ENCODE measurements at places on chromosomes 13 and 19.

DNA sequence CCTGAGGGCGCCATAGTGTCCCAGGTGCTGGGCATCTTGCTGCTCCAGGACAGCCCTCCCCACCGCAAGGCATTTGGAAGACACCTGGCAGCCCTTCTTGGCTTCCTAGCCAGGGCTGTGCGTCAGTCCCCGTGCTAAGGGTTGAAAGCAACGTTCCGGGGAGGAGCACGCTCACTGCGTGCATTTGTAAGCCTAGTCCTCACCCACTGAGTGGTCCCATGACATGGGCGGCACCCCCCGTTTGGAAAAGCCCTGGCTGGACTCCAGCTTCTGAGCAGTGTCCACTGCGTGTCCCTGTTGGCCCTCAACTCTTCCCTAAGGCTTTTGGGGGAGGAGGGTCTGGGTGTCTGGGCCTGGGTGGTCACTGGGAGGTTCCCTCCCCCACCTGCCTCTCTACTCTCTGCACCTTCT is 76.3 kb upstream of the GPR183 start:
- DNase-seq, result no peak

DNA sequence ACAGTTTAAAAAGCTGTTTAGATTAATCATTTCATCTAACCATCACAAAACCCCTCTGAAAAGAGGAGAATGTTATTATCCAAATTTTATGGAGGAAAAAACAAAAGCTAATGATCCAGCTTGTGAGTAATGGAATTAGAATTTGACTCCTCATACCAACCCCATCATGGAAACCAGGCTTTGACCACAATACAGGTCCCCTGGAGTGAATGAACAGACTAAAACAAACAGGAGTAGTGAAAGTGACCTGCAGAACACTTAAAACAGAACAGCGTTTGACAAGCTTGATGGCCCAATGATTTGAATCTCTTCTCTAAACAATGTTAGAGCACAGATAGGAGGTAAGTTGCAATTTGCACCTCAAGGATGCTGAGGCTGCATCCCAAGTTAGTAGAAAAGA is 230.0 kb downstream of the DCT start:
- no peak for DNase-seq

DNA sequence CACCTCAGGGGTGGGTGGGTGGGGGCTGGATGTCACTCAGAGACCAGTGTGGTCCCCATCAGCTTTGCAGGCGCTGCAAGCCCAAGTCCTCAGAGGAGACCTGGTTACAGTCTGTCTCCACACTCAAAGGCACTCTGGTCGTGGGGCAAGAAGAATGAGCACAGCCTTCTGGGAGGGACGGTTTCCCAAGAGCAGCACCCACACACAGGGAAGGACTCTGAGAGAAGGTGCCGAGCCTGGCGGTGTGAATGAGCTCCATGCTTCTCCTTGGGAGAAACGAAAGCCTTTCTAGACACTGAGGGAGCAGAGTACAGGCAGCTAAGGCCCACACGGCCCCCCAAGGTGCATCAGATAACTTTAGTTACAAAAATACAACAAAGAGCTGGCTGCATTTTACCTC is 473.6 kb downstream of the FOXO1 start:
- DNase-seq, result no peak

GRCh38 chr19:47348819-47349795 is at the start of gene DHX34:
TSS of gene DHX34 (plus strand) at chr19:47349315. CDS start at chr19:47353031, 3,716 bp downstream.
- DNase-seq, result peak; percentile 100

DNA sequence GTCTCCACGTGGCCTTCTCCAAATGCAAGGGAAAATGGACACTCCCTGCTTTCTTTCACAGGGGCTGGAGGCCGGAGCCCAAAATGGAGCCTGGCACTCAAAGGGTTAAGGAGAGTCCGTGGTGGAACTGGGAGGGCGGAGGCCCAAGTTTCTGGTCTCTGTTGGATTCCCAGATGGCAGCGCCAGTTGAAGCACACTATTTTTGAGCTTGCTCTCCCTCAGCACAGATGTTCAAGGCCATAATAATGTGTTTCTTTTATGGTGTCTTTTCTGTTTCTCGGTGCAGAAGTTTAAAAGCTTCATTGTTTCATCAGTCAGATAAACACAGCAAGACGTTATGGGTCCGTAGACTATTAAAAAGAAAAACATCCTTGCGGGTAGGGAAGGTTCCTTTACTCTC is 67.6 kb downstream of the TNFRSF19 start:
- no peak for DNase-seq

- DNase-seq, result no peak
Measured at GRCh38 chr19:2604747-2605329, 97.7 kb downstream of the GNG7 start.

DNA sequence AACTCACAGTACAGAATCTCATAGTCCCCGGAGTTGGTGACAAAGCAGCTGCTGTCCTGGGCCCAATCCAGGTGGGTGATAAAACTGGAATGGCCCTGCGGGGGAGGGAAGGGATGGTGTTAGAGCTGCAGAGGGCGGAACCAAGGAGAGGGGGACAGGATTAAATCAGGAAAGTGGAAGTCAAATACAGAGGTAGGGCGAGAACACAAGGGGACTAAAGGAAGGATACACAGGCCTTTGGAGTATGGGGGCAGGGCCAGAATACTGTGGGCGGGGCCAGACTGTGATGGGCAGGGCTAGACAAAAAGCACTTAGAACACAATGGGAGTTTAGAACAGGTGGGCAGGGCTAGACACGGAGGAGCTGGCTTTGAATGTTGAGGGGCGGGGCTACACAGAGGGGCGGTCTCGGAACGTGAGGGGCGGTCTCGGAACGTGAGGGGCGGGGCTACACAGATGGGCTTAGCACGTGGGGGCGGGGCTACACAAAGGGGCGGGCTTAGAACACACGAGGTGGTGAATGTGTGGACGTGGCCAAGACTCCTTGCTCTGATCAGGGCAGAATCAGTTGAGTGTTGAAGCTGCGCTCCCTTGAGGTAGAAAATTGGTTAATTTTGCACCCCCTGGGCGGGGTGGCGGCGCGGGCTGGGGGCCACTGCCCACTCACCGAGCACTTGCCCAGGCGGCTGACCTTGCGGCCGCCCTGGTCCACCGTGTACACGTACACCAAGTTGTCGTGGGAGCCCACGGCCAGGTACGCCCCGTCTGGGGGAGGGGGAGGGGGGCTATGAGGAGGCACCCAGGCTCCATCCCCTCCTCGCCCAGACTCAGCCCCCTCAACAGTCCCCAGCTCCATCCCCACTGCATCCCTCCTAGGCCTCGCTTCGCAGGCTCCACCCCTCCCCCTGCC is 14.0 kb upstream of the GPR4 start:
- DNase-seq, result peak; percentile 86

DNA sequence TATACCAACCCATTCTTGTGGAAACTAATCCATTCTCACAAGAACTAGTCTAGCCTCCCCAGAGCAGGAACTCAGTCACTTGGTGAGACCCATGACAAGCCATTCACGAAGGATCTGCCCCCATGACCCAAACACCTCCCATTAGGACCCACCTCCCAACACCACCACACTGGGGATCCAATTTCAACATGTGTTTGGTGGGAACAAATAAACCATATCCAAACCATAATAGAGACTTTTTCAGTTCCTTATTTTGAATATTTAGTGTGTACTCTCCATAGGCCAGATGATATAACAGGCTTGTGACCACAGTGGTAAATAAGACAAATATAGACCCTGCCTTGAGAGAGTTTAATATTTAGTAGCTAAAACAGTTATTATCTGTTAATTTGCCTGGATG is 227.5 kb upstream of the SERP2 start:
- no peak for DNase-seq

DNA sequence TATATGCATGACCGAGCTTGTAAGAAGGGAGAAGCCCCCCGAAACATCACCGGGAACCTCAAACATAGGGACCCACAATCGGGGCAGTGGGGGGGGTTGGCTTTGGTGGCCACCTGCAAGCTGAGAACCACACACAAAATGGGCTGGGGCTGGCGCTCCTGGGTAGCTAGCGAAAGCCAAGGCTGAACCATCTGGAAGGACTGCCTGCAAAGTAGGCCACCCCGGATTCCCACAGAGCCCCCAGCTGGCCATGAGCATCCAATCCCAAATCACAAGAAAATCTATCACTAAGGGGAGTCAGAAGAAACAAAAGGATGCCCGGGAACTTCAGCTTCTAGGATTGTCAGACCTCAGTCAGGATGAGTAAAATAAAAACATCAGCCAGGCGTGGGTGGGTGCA is 2.8 kb upstream of the PSPN start:
- DNase-seq, result no peak

DNA sequence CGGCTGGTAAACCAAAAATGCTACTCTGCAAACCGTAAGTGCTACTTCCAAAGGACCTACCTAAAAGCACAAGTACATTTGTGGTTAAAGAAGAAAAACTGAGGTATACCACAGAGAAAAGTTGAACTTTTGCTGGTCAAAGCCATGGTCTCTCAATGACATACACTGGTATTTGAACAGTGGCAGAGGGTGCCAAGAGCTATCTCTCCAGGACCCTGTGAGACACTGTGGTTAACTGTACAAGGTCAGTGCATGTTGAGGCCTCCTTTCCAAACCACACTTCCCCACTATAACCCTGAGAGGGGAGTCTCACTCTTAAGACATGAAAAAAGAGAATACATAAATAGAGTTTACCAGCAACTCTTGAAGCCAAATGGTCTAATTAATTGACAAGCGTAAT is 49.5 kb downstream of the COL4A1 start:
- DNase-seq, result no peak

Measured in uterus (tissue), 4 donors.